Prostate gland (tissue), 2 donors: ENCODE measurements at places on chromosomes 3 and 15.

DNA sequence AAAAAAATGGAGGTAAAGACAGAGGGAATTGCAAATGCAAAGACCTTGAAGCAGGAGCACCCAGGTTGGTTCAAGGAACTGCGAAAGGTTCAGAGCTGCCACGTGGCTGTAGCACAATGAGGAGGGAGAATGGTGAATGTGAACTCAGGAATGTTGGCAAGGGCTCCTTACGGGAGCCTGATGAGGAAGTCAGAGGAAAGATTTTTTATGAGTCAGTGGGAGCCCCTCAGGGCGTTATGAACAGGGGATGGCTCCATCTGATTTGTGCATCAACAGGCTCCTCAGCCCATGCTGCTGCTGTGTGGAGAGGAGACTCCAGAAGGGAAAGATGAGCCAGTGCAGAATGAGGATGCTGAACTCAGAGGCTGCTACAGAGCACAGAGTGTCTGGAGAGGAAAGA lies 194.4 kb downstream of the ARRDC4 start:
- no peak for DNase-seq

- no peak for DNase-seq
Observed at GRCh38 chr3:132071043-132071442, 36.2 kb upstream of the CPNE4 start.

DNA sequence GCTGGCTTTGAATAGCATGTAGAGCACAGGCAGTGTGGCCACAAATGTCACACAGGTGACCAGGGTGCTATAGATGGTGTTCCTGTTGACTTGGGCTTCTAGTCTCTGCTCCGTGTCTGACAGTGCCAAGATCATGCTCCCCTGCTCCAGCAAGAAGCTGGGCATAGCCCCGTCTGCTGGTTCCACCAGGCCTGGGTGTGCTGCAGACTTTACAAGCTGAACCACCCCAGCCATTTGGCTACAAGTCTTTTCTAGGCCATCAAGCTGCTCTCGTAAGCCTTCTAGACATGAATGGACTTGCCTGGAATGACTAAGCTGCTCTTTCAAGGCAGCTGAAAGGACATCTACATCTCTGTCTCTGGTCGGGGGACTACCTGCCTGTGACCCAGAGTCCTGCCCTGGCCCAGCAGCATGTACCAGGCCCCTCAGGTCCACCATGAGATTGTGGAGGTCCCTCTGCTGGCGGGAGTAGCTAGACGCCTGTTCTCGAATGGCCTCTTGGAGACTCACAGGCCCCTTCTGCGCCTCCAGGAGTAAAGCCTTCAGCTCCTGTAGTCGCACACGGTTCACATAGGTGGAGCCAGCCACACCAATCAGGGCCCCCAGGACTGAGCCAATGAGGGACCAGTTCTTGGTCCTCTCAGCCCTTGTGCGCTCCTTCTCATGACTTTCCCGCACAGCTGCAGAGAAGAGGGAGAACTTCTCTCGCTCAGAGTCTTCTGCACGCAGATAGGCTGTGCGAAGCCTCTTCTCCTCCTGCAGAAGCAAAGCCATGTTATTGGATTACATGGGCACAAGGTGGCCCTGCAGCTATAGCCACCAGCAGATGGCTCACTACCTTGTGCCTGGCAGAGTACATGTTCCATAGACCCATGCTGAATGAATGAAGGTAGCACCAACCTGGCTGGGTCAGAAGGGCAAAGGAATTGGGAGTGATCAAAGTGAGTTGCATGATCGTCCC lies 2.8 kb upstream of the PLXNB1 start:
- DNase-seq = peak; percentile 76

GRCh38 chr15:65918357-65918920 lies 49.1 kb downstream of the RAB11A start:
- DNase-seq = no peak

DNA sequence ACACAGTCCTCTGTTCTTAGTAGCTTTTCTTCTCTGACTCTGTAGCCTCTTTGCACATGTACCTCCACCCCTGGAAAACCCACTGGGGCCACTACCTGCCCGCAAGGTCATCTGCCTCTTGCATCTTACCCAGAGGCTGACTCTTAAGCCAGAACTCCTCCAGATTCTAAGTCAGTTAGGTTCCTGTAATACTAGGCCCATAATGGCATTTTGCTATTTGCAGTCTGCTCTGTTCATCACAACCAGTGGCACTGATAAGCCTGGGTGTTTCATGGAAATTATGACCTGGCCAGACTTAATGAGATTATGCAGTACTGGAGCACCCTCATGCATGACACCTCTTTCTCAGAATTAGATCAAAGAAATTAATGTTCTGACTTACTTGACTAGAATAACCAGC lies 31.7 kb upstream of the ATG7 start:
- no peak for DNase-seq

DNA sequence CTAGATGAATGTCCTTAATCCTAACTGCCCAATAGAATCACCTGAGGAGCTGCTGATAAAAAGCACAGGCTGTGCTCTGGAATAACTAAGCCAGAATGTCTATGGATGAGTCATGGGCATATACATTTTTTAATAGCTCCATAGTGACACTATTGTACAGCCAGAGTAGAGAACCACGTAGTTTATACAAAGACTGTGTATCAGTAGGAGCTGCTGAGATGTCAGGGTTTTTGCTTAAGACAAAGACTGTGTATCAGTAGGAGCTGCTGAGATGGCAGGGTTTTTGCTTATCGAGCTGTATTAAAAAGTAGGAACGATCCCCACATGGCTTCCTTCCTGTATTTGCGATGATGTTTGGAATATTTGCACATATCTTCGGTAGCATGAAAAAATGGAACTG lies 137.4 kb downstream of the SV2B start:
- DNase-seq = no peak

- DNase-seq = no peak
Observed at GRCh38 chr3:156599089-156599874, 44.4 kb upstream of the SSR3 start.

DNA sequence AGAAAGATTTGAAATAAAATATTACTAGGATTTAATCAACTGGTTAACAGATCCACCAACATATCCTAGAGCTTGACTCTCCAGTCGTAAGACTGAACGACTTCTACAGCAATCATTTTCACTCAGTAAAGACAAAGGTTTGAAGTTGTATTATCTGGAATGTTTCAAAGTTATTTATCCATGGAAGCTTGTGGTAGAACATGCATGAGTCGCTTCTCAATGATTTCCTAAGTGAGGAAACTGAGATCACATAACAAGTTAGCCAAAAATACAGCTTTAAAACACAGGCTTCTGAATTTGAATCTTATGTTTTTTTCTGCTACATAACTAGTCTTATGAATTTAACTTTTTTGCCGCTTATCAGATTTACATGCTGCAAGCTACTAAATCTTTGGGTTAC lies 241.8 kb downstream of the FOXP1 start:
- no peak for DNase-seq

DNA sequence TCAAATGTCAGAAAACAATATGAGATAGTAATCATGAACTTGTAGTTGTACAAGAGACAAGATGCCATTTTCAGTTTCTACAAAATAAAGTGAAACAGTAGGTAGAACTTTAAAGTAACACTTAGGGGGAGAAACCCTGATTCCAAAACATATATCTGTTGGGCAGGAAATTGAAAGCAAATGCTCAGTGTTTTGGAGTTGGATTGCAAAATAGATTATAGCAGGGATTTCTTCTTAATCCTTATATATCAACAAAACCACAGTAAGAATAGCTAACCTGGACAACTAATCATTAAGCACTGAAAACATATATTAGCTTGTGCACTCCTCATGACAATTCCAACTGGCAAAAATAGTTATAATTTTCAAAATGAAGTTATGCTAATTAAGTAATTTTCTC lies 46.9 kb downstream of the COMMD2 start:
- DNase-seq = no peak
